ENCODE measurements at places on chromosomes 6 and 20.

- DNase-seq: no peak
Measured at GRCh38 chr6:24995270-24995669, 59.5 kb upstream of the RIPOR2 start.

- no peak for DNase-seq
Measured at GRCh38 chr20:39311851-39312506, 349.8 kb downstream of the DHX35 start.

GRCh38 chr20:43238266-43238665 is 48.6 kb upstream of the PTPRT start:
- no peak for DNase-seq

- no peak for DNase-seq
Measured at GRCh38 chr20:49976542-49976941, 6.2 kb upstream of the SNAI1 start.

DNA sequence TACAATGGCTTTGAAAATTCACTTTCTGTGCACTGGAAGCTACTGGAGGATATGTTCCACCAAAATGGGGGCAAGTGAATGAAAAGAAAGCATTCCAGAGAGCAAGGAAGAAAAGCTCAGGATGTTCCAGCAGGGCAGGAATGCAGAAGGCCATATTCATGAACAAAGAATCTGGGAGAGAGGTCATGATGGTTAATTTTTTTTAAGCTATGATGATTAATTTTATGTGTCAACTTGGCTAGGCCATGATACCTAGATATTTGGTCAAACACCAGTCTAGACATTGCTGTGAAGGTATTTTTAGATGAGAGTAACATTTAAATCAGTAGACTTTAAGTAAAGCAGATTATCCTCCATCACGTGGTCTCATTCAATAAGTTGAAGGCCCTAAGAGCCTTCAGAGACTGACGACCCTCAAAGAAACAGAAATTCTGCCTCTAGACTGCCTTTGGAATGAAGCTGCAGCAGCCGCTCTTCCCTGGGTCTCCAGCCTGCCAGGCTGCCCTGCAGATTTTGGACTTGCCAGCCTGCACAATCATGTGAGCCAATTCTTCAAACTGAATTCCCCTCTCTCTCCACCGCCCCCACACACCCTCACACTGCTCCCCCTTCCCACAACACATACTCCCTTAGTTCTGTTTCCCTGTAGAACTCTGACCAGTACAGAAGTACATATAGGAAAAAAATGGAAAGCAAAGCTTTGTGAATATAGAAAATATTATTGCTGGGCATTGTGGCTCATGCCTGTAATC is 20.1 kb upstream of the GCM1 start:
- no peak for DNase-seq

- DNase-seq: no peak
Measured at GRCh38 chr6:158786645-158787304, 32.4 kb downstream of the EZR start.

DNA sequence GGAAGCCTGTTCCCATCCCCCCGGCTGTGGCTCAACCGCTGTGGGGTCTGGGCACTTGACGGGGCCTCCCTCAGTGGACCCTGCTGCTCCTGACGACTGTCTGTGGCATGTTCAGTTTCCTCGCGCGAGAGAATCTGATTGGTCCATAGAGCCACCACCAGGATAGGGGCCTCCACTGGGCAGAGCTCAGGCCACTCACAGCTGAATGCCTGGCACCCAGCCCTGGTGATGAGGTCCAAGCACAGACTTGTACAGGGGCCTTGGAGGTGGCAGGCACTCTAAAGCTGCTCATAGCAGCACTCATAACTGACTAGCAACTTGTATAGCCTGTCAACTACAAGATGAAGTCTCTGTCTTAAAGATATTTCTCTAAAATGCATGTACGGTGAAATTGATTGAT is 368.1 kb downstream of the NRN1 start:
- DNase-seq: no peak

DNA sequence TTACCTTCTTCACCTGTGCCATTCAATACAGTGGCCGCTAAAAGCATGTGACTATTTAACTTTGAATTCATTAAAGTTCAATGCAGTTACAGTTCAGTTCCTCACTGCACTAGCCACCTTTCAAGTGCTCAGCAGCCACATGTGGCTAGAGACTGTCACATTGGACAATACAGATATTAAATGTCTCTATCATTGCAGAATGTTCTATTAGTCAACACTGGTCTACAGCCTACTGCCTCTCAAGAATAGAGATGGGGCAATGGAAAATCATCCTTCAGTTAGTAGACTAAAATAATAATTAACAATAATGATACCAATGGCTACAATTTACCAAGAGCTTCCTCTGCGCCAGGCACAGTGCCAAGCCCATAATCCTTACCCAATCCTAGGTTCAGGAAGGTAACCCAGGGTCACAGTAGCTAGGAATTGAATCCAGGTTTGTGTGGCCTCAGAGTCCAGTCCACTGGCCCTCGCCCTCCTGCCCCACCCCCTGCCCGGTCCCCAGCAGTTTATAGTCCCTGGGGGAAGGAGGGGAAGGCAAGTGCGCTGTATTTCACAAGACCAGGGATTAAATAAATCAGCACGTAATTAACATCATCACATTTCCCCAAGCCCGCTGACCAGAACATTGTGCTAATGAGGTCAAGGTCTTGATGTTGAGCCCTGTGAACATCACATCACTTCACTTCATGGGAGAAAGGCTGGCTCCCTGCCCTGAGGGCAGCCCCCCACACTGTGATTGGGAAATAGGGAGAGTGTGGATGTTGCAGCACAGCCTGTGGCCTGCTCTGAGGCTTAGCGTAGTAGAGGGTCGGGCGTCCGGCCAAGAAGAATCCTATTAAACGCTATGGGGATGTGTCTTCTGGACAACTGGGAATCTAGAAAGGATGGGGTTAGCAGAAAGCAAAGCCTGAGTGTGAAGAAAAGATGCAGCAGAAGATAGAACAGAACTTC is 147.2 kb downstream of the VEGFA start:
- no peak for DNase-seq

- peak; percentile 26 for DNase-seq
Measured at GRCh38 chr6:125251516-125252220, 50.1 kb downstream of the HDDC2 start.

- no peak for DNase-seq
Measured at GRCh38 chr20:40481337-40481736, 207.7 kb downstream of the MAFB start.

DNA sequence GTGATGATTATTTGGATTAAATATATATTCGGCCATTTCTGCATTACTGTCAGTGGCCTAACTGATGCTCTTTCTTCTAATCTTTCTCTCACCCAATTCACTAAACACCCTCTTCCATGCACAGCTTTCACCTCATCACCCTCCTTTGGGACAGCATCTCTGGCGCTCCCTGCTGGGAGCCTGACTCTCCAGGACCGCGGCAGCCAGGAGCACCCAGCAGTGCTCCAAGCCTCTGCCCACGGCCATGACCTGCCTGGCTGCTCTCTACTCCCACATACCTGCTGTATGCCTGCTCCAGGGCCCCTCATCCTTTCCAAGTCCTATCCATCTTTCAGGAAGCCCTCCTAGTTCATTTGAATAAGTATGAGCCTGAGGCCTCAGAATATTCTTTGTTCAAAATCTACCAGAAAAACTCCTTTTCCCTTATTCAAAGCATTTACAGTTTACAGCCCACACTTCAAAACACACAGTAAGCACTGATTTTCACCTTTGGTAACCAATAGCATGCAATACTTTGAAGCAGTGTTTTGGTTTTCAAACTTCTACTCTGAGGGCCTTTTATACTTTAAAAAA is 15.2 kb downstream of the CTCFL start:
- DNase-seq: peak; percentile 70

GRCh38 chr6:163984124-163984936 is 569.8 kb downstream of the QKI start:
- no peak for DNase-seq
